Stromal cell of bone marrow (primary cell): ENCODE measurements at places on chromosomes 2 and 18.

- peak; percentile 28 for DNase-seq
Observed at GRCh38 chr2:182642328-182642727, 73.7 kb upstream of the DNAJC10 start.

GRCh38 chr2:150286730-150287362 is 200.6 kb downstream of the RND3 start:
- DNase-seq, result no peak

DNA sequence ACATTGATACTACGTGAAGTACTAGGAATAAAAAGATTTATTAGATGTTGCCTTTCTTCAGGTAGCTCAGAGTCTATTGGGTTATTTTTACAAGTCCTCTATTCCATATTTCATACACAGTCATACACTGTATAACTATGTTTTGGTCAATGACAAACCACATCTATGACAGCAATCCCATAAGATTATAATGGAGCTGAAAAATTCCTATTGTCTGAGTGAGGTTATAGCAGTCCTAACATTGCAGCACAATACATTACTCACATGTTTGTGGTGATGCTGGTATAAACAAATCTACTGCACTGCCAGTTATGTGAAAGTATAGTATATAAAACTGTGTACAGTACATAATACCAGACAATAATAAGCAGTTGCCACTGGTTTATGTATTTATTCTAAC is 595.1 kb downstream of the MBD2 start:
- DNase-seq, result no peak

DNA sequence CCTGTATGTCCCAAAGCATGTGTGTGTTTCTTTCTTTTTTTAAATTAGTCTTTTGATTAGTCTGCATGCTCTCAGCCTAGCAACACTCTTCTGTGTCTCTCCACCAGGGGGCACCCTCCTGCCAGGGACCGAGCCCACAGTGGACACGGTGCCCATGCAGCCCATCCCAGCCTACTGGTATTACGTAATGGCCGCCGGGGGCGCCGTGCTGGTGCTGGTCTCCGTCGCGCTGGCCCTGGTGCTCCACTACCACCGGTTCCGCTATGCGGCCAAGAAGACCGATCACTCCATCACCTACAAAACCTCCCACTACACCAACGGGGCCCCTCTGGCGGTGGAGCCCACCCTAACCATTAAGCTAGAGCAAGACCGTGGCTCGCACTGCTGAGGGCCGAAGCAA is 93.8 kb downstream of the NRP2 start:
- no peak for DNase-seq

DNA sequence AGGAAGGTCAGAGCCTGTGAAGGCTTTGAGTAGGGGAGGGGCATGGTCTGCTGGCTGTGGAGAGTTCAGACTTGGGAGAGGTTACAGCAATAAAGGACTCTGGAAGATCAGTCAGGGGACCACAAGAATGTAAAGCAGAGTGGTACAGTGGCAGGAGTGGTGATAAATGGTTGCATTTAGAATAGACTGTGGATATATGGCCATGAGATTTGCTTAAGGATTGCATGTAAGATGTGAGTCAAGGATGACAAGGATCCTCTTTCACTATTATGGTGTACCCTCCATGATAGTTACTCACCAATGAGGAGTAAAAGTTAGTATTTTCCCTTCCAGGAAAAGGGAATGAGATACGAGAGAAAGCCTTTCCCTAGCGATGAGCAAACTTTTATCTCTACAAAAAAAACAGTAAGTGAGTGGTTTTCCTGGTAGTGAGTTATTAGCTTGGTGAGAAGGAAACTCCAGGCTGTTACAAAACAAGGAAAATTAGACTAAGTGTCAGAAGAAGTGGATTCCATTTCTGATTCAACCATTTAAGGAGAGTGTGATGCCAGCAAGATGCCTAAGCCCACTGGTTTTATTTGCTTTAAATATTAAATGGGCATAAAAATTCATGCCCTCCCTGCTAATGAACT is 818.0 kb upstream of the ACVR2A start:
- peak; percentile 86 for DNase-seq
